ENCODE measurements at places on chromosomes 13 and 19. TPM values are rescaled to one million over a fixed set of nuclear protein-coding genes. Genes with fewer than 3 reads are reported as not detected.

DNA sequence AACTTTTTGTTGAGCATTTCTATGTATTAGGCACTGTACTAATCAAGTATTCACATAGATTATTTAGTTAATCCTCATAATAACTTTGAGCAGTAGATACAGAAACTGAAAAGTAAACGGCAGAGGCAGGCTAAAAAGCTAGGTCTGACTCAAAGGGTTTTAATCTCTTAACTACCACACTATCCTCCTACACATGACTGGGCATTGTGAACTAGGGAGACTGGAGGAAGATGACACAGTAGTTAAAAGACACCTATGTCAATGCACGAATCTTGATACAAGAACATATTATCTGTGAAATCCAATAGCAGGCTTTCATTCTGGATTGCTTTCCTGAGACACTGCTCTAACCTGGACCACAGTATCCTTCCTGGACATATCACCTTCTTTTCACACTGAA is 36.3 kb downstream of the MICU2 start:
- no peak for DNase-seq

DNA sequence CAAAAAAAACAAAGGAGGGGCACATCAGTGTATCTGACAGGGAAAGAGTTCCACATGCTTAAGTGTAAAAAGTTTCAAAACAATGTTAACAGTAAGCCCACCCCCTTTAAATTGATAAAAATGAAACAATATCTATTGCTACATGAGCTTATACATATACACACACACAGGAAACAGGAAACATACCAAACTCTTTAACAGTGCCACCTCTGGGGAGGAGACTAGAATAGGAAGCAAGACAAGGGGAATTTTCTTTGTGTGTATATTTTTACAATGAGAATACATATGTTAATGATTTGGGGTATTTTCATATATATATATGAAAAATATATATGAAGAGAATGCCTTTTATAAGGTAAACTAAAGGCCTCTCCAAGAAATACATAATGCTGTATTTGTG is 44.7 kb downstream of the TPT1 start:
- DNase-seq, result no peak

Gene ZNF285
- 1.9 TPM for total RNA-seq

Gene MTIF3
- total RNA-seq, result 25.0 TPM

Measured in activated T-cell treated with anti-CD3 and anti-CD28 coated beads, Interleukin-2, amount 50 U/mL, for 72 hours (primary cell).